T-helper 17 cell (primary cell): ENCODE measurements at places on chromosomes 6 and 20.

DNA sequence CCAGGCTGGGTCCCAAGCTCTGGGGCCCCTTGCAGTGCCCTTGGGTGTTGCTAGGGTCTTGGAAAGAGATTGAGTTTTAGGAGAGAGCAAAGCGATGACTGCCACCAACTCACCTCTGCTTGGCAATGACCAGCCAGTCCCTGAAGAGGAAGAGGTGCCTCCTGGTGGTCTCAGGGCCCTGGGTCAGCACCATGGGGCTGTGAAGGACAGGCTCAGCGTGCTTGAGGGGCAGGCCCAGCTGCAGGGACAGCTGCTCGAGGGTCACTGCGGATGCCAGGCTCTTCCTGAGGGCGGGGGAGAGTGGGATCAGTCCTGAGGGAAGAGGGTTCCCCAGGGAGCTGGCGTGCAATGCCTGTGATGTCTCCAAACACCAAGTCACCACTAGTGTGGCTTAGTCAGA lies 50.8 kb upstream of the TAGAP start:
- DNase-seq, result no peak

DNA sequence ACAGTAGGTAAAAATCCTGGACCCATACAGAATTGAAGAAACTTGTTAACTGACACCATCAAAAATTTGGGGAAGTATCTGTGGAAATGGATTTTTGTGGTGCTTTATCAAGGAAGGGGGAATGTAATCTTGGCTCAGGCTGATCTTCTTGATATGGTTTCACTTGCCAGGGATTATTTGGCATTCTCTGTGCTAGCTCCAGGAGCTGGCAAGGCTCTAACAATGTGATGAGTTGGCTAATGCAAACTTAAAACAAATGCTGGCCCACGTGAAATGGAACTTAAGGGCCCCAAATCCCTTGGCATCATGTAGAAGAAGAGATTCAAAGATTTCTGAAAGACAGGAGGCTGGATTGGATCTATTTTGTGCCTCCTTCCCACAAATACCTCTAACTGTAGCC lies 13.1 kb downstream of the KCNS1 start:
- DNase-seq, result no peak

DNA sequence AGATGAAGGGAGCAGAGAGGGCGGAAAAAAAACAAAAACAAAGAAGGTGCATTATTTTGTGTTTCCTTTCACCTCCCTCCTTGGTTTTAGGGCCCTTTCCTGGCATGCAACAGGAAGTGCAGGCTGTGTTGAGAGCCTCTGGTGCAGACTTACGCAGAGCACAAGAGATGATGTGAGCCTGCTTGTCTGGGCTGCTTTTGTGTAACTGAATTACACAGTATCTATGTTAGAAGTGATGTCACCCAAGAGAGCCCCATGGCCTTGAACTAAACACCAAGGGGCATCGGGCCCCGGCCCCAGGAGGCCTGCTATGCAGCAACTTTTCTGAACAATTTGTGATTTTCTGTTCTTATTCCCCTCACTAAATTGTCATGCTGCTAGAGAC lies 25.5 kb downstream of the GNAS start:
- DNase-seq, result no peak

- DNase-seq, result no peak
These were observed 411.2 kb upstream of the SULF2 start for GRCh38 chr20:48196486-48196885.

DNA sequence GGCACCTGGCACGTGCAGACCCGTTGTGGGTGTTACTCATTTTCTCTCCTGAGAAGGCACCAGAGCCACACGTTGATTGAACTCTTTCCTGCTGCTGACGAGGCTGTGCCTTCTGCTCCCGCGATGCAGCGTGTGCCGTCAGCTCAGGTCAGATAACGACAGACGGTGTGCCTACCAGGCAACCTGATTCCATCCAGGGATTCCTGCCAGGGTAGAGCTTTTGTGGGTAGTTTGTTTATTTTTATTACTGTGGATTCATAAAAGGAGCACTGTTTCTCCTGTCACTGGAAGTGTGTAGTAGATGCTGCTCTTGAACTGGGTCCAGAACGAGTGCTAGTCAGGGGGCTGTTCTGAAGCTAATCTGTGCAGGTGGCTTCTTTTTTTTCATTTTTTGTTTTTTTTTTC lies 20.7 kb downstream of the PRPF6 start:
- no peak for DNase-seq

GRCh38 chr6:51968265-51968664 lies 119.1 kb downstream of the PKHD1 start:
- DNase-seq, result no peak

DNA sequence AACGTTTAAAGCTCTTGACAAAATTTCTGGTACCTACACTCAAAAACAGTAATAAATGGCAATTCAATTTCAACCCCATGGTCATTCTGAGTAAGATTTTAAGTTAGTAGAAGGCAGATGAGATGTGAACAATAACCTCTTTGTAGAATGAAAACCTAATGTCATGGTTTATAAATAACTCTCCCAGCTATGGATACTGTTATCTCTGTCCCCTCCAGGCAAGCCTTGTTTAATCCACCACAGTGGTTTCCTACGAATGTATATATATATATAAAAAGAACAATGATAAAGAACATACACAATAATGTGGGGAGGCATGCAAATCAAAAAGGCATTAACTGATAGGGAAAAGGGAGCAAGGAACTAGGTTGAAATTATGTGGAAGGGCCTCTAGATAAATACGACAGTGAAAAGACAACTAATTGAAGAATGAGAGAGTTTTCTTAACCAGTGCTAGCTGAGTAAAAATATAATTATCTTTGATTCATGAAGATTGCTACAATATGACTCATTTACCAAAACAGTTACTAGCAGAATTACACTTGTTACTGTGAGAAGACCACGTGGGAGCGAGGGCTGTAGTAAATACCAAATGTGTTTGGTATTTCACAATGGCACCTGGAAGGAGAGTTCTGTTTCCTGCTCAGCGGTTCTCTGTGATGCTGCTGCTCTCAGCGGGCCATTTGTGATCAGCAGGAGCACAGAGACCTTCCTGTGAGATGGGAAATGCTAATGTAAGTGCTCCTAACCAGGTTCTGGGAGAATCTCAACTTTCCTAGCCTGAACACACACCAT lies 173.7 kb downstream of the MBOAT1 start:
- DNase-seq, result no peak

GRCh38 chr20:48523191-48523995 lies 304.4 kb downstream of the PREX1 start:
- DNase-seq, result no peak
